Hematopoietic multipotent progenitor cell (in vitro differentiated cells): ENCODE measurements at places on chromosomes 2 and 18. TPM values are rescaled to one million over a fixed set of nuclear protein-coding genes. Genes with fewer than 3 reads are reported as not detected.

DNA sequence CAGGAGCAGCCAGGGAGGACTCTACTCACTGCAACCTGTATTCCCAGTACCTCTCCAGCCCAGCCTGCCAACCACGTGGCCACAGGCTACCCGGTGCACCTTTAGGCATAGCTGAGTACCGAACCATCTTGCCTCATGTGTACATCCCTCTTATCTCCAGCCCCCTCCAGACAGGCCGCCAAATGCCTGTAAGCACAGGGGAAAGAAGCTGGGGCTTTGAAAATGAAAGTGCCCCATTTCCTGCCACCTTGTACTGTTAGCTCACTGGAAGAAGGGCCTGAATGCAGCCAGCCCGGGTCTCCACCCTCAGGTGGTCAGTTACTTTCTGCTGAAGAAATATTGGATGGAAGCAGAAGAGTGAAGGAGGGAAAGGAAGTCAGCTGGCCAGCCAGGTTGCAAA lies 27.2 kb upstream of the RFX8 start:
- DNase-seq: no peak

DNA sequence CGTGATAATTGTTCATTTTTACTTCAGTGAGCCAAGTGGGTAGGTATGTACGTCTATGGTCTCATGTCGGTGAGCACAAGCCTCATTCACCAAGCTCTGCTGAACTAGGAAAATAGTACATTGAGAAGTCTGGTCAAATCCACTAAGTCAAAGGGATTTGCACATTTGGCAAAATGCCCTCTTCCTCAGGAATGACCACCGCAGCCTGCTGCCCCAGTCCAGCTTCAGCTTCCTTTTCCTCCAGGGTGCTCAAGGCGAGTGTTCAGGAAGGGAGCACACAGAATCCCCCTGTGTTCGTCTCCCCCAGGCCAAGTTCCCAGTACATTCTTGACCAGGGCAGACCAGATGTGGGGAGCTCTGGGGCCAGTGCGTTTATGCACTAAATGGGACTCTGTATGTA lies 23.0 kb downstream of the TCF7L1 start:
- DNase-seq: no peak

DNA sequence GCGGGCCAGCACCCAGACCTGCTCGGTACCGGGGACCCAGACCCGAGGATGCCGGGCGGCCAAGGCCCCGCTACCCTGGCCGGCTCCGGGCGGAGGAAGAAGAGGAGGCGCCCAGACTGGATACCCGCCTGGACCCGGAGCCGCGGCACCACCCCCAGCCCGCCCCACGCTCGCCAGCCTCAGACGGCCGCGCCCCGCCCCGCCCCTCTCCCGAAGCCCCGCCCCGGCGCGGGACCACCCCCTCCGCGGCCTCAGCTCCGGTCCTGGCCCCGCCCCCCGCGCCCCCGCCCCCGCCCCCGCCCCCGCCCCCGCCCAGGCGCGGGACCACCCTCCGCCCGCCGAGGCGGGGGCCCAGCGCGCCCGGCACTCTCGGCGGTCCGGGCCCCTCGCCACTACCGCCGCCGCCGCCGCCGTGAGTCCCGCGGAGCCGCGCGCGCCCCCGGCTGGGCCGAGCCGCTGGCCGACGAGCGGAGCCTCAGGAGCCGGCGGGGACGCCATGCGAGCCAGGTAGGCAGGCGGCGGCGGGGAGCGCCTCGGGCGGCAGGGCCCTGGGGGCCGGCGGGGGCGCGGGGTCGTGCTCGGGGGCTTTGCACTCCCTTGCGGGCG lies at the start of gene SH3BP4:
SH3BP4 (plus strand) TSS at position 354 of the 606 bp plus-strand sequence. CDS start 82,986 bp downstream, outside the sequence.
- peak; percentile 75 for DNase-seq

DNA sequence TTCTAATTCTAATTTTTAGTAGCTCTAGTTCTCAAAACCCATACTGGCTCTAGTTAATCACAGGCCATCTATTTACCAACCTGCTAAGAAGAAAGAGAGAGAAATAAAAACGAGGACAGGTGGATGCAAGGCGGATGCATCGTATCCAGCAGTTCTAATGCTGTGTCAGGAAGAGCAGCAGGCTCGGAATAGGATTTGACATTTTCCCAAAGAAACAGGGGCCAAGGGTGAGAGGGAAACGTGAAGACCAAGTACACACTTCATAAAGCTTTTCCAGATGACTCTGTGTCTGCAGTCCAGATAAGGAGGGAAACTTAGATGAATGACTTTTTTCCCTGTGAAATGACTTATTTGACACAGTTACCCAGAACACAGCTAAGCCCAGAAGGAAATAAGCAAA lies 117.5 kb downstream of the ESCO1 start:
- no peak for DNase-seq

GRCh38 chr2:67258831-67259230 lies 138.3 kb upstream of the ETAA1 start:
- no peak for DNase-seq

DNA sequence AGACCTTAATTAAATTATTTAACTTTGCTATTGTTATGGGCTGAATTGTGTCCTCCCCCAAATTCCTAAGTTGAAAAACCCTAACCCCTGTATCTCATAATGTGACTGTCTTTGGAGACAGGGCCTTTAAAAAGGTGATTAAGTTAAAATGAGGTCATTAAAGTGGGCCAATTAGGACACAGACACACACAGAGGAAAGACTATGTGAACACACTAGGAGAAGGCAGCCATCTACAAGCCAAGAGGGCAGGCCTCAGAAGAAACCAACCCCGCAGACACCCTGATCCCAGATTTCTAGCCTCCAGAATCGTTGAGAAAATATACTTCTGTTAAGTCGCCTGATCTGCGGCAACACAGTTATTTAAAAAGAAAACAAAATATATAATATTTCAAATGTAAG lies 6.4 kb downstream of the STK17B start:
- DNase-seq: no peak

DNA sequence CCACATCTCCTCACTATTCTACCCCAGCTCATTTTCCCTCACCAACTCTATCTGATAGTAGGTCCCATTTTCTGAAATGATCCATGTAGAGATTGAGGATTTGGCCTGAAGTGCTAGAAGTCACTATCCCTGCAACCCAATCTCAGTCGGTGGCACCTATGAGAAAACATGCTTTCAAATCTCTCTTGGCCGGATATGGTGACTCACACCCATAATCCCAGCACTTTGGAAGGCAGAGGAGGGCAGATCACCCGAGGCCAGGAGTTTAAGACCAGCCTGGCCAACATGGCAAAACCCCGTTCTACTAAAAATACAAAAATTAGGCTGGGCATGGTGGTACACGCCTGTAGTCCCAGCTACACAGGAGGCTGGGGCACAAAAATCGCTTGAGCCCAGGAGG lies 19.1 kb upstream of the MARCHF4 start:
- no peak for DNase-seq

DNA sequence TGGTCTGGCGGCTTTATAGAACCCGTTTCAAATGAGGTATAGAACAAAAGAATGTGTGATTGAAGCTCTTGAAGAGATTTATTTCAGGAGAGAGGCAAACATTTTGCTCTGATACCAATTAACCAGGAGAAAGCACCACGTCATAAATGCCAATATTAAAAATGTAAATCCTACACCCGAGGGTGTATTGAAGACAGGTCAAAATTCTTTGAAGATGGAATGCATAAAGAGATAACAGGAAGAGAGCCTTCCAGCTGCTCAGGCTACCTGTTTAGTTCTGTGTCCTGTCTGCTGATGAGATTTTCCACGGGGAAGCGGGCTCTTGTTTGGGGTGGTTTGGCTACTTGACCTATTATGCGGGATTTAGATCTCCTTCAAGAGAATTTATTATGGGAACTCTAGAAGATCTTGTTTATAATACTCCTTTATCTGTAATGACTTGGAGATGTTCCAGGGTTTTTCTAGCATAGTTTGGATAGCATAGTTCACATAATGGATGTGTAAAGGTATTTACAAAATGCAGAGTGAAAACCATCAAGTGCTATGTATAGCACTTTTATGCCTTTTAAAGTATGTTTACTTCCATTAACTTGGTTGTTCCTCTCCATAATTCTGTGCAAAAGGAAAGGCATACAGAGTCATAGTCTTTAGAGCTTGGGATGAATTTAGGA lies 204.5 kb upstream of the SPRED2 start:
- no peak for DNase-seq

- no peak for DNase-seq
Observed at GRCh38 chr2:172308253-172308935, 119.0 kb upstream of the ITGA6 start.

DNA sequence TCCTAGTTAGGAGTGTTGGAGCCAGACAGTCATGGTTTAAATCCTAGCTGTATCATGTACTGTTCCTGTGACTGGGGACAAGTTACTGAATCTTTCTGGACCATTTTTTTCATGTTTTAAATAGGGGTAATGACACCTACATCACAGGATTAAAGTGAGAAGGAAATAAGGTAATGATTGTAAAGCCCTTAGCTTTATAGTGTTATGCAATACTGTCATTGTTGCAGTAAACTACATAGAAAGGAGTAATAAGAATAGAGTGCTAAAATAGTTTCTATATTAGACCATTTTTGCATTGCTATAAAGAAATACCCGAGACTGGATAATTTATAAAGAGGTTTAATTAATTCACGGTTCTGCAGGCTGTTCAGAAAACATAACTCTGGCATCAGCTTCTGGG lies 14.5 kb downstream of the AGPS start:
- no peak for DNase-seq

GRCh38 chr2:144343145-144343544 lies 176.8 kb downstream of the ZEB2 start:
- DNase-seq: no peak

DNA sequence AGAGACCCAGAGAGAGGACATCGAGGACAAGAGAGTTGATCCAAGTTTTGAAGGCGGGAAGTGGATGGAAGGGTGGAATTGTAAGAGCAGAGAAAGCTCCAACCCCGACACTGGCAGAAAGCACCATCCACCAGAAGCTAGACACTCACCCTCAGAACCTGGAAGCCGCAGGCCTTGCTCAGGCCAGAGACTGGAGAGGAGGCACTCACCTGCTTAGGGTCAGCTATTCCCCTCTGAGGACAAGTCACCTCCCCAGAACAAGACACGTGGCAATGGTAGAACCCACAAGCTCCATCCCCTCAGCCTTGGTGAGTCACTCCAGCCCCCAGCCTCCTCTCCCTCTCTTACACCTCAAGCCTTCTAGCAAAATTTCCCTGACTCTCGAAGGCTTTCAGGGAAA lies 64.9 kb downstream of the STEAP3 start:
- no peak for DNase-seq

DNA sequence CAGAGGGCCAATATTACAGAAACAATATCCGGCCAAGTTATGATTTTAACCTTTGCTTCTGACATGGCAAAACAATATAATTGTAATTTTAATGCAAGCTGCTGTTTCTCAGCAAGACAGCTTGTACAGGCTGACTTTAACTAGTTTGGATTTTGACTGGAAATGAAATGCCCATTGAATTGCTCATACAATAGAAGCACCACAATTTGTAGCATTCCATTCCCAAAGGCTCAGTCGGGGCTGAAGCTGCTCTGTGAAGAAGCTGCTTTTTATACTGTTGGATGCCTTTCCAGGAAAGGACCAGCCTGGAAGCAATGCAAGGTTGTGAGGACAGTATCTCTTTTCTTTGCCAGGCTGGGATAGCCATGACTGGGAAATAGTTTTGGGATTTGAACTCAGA lies 677.0 kb upstream of the FANCL start:
- no peak for DNase-seq

GRCh38 chr2:228261546-228261945 lies 80.1 kb upstream of the SPHKAP start:
- DNase-seq: no peak

DNA sequence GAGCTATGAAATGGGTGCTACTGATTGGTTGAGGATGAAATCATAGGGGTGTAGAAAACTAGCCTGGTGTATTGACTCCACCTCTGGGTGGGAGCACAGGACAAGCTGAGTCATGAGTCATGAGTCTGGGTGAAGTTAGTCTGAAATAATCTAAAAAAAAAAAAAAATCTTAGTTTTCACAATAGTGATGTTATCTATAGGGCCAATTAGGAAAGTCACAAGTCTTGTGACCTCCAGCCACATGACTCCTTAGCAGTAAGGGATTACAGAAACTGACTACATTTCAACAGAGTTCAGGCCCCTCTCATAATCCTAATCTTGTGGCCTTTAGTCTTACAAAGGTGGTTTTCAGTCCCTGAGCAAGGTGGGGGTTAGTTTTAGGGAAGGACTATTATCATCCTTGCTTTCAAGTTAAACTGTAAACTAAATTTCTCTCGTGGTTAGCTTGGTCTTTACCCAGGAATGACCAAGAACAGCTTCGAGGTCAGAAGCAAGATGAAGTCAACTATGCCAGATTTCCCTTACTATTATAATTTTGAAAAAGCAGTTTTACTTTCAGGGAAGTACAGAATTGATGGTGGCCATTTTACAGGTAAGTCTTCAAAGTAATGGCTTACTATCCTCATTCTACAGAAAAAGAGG lies 338.0 kb upstream of the GYPC start:
- DNase-seq: no peak

DNA sequence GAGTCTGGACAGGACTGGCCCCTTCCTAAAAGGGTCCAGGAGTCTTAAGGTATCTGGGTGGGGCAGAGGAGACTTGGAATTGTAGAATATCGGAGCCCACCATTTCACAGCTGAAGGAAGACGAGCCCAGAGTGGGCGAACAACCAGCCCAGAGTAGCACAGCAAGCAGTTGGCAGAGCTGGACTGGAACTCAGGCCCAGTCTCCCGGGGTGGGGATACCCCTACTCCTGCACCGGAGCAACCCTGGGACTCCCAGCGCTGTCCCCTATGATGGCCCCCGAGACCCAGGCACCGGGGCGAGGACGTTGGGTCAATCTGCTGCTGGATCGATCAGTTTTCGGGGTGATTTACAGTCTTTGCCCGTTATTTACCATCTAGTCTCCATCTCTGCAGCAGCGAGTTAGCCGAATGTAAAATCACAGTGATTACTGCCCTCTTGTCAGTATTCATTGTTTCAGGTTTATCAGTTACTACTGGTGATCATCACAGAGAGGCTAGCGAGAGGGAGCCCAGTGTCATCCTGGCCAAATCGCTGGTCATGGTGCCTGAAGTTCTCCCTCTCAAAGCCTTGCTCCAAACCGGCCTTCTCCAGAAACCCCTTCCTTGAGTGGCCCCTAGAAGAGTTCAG lies 75.3 kb downstream of the SMAD7 start:
- DNase-seq: no peak

- DNase-seq: no peak
Observed at GRCh38 chr2:17208511-17208910, 309.7 kb downstream of the RAD51AP2 start.

GRCh38 chr2:183497861-183498260 lies 373.6 kb downstream of the NUP35 start:
- DNase-seq: no peak

The MAPK4 gene
- not detected for total RNA-seq

The RAB3GAP1 gene
- 21.5 TPM for total RNA-seq

The RBM45 gene
- total RNA-seq: 12.4 TPM

The STAT4 gene
- total RNA-seq: 5.9 TPM

The TEX44 gene
- total RNA-seq: not detected

The BOLL gene
- total RNA-seq: not detected
